ENCODE measurements at places on chromosomes 1 and 21.

- DNase-seq: no peak
These were observed 2.1 kb upstream of the EDN2 start for GRCh38 chr1:41486371-41487125.

DNA sequence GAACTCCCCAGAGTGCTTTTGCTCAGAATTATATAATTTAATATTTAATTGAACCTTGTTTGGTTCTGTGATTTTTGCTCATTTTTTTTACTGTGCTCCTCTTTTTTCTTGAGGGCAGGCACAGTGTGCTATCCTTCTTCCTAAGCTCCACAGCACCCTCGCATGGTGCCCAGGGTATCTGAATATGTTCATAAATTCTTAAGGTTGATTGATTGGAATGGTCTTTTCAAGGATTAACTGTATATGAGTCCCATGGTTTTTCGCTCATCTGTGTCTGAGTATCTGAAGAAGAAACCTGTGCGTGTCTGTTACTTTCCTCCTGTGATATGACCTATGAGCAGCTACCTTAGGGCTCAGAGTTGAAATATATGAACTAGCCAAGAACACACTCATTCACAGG lies 393.7 kb downstream of the HLX start:
- no peak for DNase-seq

DNA sequence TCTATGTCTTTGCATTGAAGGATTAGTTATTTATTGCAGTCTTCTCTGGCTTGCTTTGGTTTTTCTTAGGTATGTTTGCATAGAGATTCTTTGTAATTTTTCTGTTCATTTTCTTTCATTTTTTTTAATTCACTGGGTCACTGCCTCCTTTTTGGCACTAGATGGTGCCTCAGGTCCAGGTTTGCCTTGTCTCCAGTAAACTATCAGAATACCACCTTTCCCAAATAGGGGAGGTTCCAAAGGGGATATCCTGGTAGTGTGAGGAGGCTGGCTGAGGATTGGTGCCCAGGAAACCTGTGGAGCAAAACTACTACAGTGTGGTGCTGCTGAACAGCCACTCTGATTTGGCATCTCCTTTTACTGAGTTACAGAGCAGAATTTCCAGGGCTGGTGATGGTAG lies 257.1 kb downstream of the KCTD3 start:
- DNase-seq: no peak

DNA sequence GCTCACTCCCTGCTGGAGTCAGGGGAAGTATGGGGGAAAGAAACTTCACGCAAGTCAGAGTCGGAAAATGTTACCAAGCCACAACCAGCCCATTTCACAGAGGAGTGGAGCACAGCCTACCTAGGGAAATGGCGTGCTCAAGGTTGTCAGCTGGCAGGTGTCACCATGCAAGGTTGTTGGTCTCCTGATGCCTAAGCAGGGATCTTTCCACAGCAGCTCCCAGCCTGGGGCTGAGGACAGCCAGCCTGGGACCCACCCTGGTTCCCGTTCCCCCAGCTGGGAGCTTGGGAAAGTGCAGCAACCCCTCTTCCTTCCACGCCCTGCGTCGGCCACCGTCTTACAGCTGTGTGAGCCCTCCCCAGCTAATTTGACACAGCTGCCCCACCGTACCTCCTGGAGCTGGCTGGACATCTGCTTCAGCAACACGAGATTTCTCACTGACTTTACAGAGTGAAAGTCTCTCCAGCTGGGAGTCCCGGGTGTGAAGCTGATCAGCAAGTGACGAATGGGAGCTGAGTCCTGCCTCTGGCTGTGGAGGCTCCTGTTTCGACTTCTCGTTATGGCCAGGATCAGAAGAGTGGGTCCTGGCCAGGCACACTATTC lies 224.6 kb upstream of the RAB4A start:
- DNase-seq: no peak

GRCh38 chr1:61260171-61260570 lies 177.8 kb downstream of the NFIA start:
- DNase-seq: no peak

- DNase-seq: no peak
These were observed 12.8 kb downstream of the LDLRAP1 start for GRCh38 chr1:25556132-25556670.

- DNase-seq: no peak
These were observed 843 bp downstream of the DIP2A start for GRCh38 chr21:46459356-46460112.

DNA sequence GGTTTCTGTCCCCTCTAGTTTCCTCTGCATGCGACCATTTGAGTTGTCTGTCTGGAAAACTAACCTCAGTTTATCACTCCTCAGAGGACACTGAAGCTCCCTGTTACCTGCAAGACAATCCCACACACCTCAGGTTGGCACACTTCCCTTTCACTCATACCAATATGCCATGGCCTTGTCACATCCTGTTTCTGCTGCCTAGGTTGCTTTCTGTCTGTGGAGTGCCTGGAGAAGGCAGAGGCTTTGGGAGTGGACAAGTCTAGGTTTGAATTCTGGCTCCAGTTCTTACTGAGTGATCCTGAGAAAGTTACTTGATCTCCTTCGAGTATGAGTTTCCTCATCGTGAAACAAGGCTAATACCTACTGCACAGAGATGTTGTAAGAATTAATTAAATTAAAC lies 171.5 kb upstream of the CACYBP start:
- DNase-seq: no peak

DNA sequence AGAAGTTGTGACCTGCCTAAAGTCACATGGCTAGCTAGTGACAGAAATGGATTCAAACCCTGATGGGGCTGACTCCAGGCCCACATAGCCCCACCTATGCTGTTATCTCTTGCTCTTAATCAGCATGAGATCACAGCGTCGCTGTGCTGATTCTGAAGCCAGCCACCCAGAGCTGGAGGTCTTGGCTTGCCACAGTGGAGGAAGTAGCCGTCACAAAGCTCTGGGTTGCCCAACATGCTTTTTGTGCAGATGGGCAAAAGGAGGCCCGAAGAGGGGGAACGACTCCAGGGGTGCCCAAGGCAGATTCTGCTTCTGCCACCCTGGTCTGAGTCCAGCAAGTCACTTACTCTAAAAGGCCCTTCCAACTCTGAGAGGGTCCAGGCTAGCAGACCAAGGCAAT lies 14.7 kb upstream of the MFSD2A start:
- DNase-seq: no peak

GRCh38 chr1:23615423-23615822 lies 56.1 kb upstream of the ID3 start:
- no peak for DNase-seq

GRCh38 chr1:62810420-62811274 lies 26.7 kb downstream of the ATG4C start:
- DNase-seq: no peak

GRCh38 chr1:42732126-42732680 lies 7.8 kb downstream of the CLDN19 start:
- DNase-seq: no peak

DNA sequence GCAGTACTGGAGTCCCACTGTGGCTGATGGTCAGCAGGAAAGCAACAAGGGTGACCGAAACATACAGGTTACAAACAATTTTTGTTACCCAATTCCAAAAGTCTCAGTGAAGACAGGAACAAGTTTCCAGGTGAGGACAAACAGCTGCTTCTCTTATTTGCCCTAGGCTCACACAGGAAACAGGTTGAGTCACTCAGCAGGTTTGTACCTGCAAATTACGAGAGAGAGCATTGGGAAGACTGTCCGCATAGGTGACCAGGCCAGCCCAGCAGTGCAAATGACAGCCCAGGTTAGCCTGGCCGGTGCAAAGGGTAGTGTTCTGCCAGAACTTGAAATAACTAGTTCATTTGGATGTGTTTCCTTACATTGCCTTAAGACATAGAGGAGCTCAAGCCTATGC lies 40.0 kb upstream of the DSCAM start:
- no peak for DNase-seq

DNA sequence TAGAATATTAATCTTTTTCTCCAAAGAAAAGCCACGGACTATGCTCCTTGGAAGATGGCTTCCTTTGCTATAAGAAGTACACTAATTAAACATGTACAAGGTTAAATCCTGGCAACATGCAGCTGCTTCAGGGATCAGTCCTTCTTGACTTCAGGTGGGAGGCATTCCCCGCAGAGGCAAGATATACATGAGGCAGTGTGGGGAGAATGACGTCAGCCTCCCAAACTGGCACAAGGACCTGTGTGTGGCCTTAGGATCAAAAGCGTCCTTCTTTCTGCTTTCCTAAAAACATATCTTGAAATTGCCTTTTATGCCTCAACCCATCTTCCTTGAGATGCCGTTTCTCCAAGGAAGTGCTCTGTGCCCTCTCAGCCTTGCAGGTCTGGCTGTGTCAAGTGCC lies 90.3 kb downstream of the WLS start:
- no peak for DNase-seq

GRCh38 chr1:6509220-6509918 lies 17.9 kb upstream of the PLEKHG5 start:
- DNase-seq: no peak

DNA sequence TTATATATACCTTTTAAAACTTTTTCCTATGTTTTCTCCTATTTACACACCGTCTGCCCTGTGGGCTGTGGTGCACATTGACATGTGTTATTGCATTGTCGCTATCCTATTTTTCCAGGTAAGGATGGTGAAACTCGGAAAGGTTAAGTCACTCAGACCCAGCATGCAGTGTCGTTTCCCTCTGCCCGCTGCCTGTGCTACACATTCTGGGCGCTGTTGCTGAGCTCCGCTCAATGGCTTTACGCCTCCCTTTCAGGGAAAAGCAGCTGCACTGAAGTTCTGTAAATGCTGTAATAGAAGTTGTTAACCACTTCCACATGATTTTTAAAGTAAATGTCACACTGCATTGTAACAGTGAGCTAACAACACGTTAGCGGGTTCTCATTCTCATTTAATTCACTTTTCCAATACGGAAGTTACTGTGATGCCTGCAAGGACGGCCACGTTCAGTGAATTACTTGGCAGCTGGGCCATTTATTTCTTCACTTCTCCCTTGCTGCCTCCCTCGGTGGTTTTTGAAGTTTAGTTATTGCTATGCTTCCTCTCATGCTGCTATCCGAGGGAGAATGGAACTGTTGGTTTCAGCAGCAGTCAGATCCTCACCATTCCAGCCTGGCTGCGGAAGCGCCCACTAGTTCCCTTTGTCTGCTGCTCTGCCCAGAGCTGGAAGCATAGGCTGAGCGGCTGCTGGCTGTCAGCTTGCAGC lies 288.7 kb downstream of the SPATA17 start:
- no peak for DNase-seq

Measured in CD4-positive, CD25-positive, alpha-beta regulatory T cell (primary cell).